ENCODE measurements at places on chromosomes 4 and X.
A peak's percentile ranks its signal among the peaks of the same experiment; 100 is the strongest.

- no peak for DNase-seq
These were observed 102.0 kb downstream of the HPGD start for GRCh38 chr4:174420316-174420715.

- no peak for DNase-seq
These were observed 257.9 kb downstream of the PCDH18 start for GRCh38 chr4:137274404-137274803.

- DNase-seq, result no peak
These were observed 149.7 kb upstream of the ANKRD50 start for GRCh38 chr4:124862261-124862660.

- DNase-seq, result no peak
These were observed at the start of gene SHOX for GRCh38 chrX:630612-631496. Gene SHOX, plus strand, starts transcription at chrX:630791. Its CDS starts 107 bp downstream, at chrX:630898.

GRCh38 chr4:151139814-151140213, 40.4 kb downstream of the RPS3A start:
- DNase-seq, result no peak

DNA sequence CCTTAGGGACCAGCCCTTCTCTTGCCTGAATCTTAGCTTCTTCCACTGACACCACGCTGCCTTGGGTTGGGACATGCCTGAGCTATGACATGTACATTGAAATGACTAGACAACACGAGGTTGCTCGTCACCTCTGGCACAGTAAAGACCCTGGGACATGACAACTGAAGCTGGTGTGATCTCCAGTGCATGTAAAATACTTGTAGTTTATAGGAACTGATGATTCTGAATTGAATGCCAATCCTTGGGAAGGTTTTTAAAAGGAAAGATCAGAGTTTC, 100.7 kb upstream of the PGRMC2 start:
- no peak for DNase-seq

DNA sequence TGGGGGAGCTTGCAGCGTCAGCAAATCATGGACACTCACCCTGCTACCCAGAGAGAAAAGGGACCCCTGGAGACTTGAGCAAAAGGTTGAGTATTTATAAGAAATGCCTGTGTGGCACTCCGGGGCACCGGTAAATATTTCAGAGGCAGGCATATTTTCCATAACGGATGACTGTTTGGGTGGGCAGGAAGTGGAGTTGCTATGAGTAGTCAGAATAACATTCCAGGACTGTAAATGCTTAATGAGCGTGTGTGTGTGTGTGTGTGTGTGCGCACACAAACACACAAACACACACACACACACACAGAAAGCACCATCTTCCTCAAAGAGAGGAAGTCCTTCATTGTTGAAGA, 74.6 kb downstream of the MXRA5 start:
- DNase-seq, result no peak

DNA sequence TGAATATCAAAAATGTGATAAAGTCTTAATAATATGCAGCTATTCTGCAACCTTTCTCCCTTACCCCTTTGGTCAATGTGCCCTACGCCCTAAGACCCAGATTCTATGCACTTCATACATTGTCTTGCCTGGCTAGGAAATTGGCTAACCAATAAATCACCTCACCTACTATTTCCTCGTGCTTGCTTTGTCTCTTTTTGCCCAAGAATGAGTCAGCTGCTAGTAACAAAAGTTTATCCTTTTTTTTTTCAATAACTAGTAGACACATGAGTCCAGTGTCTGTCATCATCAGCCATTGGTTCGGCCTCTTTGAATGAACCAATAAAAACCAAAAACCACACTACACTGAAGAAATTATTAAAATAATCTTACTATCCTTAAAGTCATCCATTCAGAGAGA, 387.1 kb downstream of the PPP3CA start:
- DNase-seq, result no peak

GRCh38 chrX:10654960-10655359, 34.6 kb upstream of the MID1 start:
- no peak for DNase-seq

- DNase-seq, result peak; percentile 10
These were observed 711 bp downstream of the PNMA6E start for GRCh38 chrX:153400146-153401132.

DNA sequence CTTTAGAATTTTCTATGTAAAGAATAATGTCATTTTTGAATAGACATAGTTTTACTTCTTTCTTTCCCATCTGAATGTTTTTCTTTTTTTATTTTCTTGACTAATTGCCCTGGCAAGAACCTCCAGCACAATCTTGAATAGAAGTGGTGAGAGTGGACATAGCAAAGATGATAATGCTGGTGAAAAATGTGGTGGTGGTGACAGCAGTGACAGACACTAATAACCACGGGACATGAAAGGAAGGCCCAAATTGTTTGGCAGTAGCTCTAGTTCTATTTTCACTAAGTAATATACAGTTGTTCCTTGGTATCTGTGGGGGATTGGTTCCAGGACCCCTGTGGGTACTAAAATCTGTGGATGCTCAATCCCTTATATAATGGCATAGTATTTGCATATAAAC, 29.6 kb downstream of the C4orf54 start:
- no peak for DNase-seq

- DNase-seq, result no peak
These were observed 309.5 kb downstream of the TMA16 start for GRCh38 chr4:163804001-163804400.

- DNase-seq, result no peak
These were observed 1826.0 kb downstream of the STIM2 start for GRCh38 chr4:28686618-28687017.

- DNase-seq, result no peak
These were observed 2332.4 kb downstream of the ARAP2 start for GRCh38 chr4:33911959-33912358.

GRCh38 chr4:54558889-54559677, 98.7 kb upstream of the KIT start:
- DNase-seq, result no peak

DNA sequence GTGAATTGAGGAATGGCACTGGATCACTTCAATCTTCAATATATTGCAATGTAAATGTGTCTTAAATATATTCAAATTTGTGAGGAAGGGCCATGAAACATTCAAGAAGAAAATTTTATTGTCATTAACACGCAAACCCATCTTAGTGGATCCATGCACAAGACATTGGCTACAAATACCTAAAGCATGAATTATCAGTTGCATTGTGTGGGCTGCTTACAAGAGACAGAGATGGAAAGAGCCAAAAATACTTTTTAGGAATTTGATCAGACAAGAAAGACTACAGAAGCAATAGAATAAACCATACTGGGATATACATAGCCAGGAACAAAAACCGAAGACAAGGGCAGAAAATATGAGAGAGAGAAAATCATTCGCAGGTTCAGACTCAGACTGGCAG, 616.2 kb upstream of the GRIA3 start:
- no peak for DNase-seq

GRCh38 chr4:37597034-37597433, 89.1 kb downstream of the RELL1 start:
- DNase-seq, result no peak

DNA sequence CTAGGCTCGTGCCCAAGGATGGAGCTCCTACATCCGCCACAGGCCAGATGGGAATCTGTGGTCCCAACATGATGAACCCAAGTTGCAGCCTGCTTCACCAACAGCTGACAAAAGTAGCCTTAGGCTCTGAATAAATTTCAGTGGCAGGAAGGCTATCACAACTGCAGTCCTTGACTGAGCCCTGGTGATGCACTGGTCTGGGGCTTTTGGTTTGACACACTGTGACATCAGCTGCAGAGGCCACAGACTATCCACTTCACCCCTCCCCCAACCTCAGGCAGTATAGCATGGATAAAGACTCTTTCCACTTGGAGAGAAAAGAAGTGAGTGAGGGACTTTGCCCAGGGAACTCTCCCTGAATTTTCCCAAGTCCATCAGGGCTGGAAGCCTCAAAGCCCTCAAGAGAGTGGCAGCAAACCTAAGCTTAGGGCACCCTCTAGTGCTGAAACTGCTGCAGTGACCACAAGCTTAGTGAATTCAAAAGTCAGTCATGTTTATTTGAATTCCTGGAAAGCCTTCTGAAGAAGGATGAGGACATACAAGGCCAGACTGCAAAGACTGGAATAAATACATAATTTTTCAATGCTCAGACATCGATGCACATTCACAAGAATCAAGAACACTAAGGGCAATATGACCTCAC, 135.0 kb upstream of the TENT5D start:
- no peak for DNase-seq

- DNase-seq, result no peak
These were observed 36.0 kb upstream of the GYPA start for GRCh38 chr4:144176476-144176875.

DNA sequence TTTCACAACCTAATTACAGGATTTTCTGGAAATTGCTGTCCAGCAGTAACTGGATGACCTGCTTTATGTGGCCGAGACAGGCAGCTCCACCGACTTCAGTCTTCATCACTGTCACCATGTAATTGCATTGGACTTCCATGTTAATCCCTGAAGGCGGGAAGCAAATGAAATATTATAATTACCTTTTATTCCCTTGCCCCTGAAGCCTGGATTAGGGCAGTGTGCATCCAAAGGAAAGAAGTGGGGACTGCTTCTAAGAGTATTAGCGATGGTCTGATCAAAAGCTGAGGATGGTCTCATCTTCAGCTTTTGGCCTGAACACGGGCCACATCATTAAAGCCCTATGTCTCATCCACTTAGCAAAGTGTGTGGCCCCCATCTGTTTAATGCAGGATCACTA, 311.6 kb upstream of the GALNT7 start:
- no peak for DNase-seq

- no peak for DNase-seq
These were observed 16.0 kb upstream of the C4orf36 start for GRCh38 chr4:86908251-86908657.

GRCh38 chrX:23964191-23964590, 56.4 kb downstream of the CXorf58 start:
- DNase-seq, result no peak

DNA sequence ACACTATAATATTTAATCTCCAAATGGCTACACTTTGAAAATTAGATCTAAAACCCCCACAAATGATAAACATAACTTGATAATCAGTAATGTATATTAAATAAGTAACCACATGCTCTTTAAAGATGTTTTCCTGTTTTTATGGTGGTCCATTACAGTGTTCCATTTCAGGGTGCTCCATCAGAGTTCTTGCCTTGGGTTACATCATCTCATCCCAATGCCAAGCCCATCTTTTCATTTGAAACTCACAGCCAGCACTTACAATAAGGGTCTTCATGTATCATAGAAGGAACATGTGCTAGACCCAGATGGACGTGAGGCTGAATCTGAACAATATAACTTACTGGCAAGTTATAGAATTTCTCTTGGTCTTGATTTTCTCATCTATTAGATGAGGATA, 10.5 kb upstream of the PAQR3 start:
- no peak for DNase-seq

DNA sequence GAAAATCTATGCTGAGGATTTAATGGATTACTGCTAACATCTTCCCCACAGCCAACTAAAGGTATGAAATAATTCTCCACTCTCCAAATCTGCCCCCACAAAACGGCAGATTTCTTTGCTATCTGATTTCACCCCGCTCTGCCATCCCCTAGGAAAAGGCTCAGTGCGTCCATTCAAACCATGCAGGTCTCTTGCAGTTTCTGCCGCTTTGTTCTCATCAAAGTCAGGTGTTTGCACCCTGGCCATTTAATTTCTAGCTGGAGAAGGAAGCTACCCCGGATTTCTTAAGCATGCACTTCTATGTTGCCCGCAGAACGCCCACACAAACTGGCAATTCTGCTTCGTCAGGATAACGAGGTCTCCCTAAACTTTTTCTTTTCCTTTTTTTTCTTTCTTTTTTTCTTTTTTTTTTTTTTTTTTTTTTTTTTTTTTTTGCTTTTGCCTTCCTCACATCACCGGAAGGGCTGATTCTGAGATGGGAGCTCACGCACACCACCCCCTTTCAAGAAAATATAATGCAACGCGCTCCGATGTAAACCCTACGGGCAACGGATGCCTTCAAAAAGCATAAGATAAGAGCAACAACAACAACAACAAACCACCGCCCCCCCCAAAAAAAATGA, 3.3 kb downstream of the NLGN4X start:
- DNase-seq, result no peak

GRCh38 chrX:57901466-57901865, 8.8 kb downstream of the ZXDA start:
- DNase-seq, result no peak

DNA sequence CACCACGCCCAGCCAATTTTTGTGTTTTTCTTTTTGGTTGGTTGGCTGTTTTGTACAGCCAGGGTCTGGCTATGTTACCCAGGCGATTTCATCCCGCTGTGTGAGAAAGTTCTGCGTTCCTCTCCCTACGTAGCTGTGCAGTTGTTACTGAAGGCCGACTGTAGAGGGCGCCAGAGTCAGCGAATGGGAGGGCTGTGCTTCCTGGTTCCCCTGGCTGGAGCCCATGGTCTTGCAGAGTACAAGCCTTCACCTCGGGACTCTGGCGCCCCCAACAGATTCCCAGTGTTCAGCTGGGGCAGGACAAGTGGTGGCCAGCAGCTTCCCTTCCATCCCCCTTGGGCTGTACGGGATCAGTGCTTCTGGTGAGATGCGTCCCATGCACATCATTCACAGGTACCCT, 5.6 kb upstream of the CT45A1 start:
- no peak for DNase-seq

DNA sequence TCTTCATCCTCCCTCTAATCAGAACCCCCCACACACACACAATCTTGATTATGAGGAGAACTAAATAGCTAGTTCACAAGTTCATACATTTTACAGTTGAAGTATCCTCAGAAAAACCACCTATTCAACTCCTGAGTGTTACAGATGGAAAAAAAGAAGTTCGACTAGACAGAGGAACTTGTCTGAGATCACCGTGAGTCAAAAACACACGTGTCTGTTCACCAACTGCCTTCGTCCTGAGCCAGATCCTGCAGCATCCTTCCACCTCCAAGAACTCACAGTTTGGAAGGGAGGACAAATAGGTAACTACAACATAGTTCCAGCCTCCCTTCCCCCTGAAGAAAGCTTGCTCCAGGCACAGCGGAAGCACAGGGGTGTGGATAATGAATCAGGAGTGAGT, 19.0 kb upstream of the IRAK1 start:
- DNase-seq, result no peak

- no peak for DNase-seq
These were observed 853.2 kb upstream of the INTU start for GRCh38 chr4:126779436-126780166.

DNA sequence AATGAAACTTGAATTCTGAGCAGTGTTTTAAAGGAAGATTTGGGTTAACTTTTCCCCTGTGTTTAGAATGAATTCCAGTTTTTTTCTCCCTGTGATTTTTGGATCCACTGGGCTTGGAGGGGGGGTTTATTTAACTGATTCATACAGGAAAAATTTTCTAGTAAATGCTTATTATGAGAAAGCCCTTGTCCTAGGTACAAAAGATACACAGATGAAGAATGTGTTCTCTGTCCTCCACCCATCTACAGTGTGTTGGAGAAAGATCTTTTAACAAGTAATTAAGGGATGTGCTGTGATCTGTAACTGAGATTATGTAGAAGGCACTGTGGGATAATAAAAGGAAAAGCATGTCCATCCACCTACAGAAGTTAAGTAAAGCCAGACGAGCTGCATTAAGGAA, 103.9 kb downstream of the STIM2 start:
- no peak for DNase-seq

- DNase-seq, result no peak
These were observed 26.5 kb upstream of the RBMX start for GRCh38 chrX:136906921-136907510.

Data from stimulated activated CD8-positive, alpha-beta memory T cell treated with anti-CD3 and anti-CD28 coated beads, Interleukin-7, amount 100 ng/mL, for 1 hour (primary cell).